HEK293T (cell line): ENCODE measurements at places on chromosomes 5 and 9.
A peak's percentile ranks its signal among the peaks of the same experiment; 100 is the strongest.

DNA sequence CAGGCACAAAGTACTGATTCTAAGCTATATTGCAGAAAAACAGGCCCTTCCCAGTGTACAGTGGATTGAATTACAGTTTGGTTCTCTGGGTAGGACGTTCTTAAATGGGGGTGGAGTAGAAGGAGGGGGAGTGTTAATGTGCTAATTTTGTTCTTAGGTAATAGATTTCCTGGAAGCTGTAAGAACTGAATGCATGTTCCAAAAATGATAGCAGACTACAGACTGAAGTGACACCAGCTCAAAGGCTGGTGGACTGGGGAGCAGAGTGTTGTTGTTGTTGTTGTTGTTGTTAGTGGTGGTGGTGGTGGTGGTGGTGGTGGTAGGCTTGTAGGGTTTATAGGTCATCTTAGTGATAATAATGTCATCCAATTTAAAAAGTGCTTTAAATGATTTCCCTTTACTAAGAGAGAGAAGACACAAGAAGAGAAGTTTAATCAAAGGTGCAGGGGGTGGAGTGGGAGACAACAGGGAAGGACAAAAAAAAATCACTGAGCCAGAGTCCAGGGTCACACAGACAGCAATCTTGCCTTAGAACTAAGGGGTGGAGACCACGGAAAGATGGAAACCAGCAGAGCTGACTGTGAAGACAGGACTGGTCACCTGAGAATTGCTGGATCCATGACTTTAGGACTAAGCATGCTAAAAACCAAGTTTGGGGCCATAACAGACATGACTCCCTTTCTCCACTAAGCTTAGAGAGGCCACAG, 27.0 kb downstream of the TTLL11 start:
- DNase-seq = no peak

GRCh38 chr9:12774861-12775678, at the start of gene LURAP1L:
LURAP1L (plus strand) TSS chr9:12775020; CDS start chr9:12775716, 696 bp downstream.
- DNase-seq = peak; percentile 40

- DNase-seq = no peak
These were observed 223.6 kb upstream of the ISL1 start for GRCh38 chr5:51159606-51160005.

- DNase-seq = no peak
These were observed 160.0 kb downstream of the RMI1 start for GRCh38 chr9:84140535-84141101.

DNA sequence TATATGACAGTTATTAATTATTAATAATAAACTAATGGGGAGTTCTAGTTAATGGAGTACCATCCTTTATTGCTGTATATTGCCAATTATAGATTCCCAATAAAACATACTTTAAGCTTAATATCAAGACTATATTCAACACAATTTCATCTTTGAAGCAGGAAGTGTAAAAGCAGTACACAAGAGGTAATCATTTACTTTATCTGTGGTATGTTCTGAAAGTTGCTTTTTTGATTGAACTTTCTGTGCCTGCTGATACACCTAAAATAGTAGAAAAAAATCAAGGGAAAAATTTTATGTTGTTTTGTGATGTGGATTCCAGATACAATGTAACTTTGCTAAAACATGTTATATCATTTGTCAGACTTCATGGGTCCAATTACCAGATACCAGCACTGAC, 58.0 kb downstream of the ACO1 start:
- no peak for DNase-seq

DNA sequence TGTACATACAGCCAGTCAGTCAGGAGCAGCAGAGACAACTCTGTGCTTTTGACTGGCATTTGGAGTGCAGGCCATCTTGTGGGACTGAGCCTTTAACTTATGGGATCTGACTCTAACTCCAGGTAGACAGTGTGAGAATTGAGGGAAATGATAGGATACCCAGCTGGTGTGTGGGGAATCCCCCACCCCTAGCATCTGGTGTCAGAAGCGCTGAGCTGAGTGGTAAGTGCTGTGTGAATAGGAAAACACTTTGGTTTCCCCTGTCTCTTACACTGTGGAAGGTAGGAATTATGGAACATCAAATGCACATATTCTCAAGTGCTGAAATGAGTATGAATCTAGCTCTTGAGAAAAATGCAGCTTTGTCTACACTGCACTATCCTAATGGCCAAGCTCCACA, 43.9 kb downstream of the CCDC125 start:
- DNase-seq = no peak

DNA sequence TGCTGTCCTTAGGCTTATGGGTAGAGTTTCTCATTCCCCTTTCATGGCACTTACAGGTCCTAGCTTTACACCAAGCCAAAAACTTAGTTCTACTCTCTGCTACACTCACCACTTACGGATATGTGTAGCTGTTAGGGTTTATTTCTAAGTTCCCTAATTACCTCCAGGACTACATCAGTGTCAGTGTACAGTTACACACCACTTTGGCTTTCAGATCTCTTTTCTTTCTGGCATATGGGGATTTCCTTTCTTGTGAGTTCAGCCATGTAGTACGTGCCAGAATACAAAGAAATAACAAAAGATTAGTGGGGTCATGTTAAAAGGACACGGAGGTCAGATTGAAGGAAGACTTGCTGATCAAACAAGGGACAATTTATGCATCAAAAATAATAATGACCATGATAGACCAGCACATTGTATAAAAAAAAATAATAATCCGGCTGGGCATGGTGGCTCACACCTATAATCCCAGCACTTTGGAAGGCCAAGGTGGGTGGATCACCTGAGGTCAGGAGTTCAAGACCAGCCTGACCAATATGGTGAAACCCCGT, 41.8 kb downstream of the LYRM7 start:
- no peak for DNase-seq

DNA sequence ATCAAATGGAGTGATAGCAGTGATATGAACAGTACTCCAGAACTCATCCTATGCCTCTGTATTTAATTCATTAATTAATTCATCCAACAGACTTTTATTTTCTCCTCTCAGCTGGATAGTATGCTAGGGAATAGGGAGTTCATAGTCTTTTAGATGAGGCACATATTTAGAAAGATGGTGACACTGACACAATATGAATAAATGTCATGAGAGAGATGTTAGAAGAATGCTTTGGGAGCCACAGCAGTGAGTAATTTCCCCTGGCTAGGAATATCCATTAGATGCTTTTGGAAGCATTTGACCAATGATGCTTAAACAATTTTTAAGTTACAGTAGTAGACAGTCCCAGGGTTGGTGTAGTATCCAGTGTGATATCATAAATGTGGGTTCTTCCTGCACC, 428.7 kb upstream of the SGCD start:
- no peak for DNase-seq
